ENCODE measurements at places on chromosomes 13 and 19.

DNA sequence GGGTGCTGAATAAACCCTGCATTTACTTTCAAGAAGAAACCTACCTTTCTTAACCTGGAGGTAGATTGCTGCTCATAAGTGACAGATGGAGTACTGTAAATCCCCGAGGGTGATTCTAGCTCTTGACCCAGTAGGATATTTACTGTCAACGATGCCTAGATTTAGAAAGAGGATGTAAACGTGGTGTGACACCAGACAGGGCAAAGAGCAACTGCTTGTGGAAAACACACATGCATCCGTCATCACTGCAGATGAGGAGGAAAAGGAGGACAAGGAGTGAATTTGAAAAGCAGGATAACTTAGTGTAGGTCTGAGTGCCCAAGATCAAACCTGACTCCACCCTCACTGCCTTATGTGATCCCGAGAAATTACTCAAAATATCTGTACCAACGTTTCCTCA lies 9.8 kb upstream of the CLN5 start:
- DNase-seq, result no peak

- no peak for DNase-seq
Measured at GRCh38 chr19:54694648-54695047, 29.6 kb upstream of the KIR3DL3 start.

DNA sequence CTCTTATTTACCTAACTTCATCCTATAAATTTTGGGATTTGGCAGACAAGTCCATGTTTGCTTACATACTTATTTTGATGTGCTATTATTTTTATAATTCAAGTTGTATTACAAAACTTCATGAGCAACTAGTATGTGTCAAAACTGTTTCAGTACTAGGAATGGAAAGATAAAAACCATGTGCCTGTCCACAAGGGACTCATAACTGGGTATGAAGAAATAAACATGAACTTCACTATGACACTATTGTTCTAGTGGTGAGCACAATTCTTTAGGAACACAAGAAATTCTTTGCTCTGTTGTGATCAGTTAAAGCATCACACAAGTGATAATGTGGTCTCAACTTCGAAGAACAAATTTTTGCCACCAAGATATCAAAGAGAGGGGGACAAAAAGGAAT lies 97.5 kb upstream of the FBXL3 start:
- DNase-seq, result no peak

DNA sequence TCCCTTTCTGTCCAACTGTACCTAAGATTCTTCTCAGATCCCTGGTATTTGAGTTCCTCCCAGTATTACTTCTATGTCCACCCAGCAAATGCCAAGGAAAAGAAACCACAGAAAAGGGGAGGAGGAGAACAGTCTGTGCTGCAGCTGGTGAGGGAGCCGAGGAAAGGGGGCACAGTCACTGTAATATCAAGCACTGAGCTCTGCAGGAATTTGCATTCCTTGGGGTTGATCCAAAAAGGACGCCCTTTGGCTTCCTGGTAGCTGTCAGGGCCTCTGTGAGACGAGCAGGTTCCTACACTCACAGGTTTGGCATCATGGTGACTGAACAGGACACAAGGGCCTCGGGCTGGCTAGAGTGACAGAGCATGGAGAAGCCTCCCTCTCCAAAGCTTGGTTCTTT lies 273.4 kb downstream of the NHLRC3 start:
- DNase-seq, result peak; percentile 17

- DNase-seq, result no peak
Measured at GRCh38 chr13:19680751-19681150, 47.3 kb downstream of the MPHOSPH8 start.

DNA sequence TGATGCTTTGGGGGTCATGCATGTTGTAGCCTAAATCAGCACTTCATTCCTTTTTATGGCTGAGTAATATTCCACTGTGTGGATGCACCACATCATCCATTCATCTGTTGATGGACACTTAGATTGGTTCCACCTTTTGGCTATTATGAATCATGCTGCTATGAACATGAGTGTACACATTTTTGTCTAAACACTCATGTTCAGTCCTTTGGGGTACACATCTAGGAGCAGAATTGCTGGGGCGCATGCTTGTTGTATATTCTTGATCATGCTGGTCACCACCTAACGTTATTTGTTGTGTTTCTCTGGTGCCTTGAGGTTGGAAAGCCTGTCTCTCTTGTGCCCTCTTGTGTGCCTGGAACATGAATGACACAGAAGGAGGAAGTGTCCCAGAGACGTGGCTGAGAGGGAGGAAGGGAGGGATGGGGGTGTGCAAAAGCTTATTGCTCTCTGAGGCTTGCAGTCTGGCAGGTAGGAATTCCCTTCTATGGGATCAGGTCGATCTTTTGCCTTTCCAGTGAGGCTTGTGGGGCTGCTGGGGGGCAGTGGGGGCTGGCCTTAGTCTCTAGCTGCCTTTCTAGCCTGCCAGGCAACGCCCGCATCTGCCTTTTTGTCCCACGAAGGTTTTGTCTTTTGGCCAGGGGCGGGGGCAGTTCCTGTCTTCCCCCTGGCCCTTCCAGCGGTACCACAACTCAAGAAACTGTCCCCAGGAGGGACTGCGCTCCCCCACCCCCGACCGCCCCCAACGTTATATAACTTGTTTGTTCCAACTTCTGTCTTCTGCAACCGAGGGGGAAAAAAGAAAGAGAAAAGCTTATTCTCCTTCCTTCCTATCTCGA lies 7.6 kb downstream of the KLHL26 start:
- DNase-seq, result no peak

- DNase-seq, result no peak
Measured at GRCh38 chr19:974564-975257, 9.4 kb upstream of the WDR18 start.

Data from astrocyte of the spinal cord (primary cell).